ENCODE measurements at places on chromosomes 2 and 18.
A peak's percentile ranks its signal among the peaks of the same experiment; 100 is the strongest.

DNA sequence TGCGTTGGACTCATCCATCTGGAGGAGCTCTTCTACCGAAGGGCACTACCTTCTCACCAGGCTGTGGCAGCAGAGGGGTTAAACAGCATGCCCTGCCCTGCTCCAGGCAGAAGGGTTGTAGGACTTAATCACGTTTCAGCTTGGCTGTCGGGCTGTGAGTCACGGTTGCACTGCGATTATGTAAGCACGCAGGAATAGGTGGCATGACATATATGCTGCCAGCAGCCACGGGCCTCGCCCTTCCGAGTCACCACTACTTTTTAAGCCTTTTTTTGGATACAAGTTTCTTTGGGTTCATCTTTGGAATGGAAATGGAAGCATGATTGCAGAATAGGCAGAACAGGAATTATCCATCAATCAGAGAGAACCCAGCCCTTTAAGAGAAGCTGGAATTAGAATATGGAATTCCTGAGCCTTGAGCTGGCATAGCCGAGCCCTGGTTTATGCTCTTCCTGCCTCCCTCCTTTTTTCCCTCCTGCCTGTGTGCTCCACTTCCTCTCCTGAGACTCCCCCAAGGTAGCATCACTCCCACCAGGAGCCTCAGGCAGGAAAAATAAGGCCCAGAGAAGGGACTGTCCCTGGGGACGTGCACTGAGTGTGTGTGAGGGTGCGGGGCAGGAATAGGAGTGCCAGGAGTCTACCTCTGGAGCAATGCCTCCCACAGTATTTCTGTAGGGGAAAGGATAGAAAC, 86.8 kb downstream of the SEMA4F start:
- DNase-seq: no peak

- DNase-seq: no peak
Measured at GRCh38 chr2:175462246-175462645, 280.7 kb upstream of the ATP5MC3 start.

- no peak for DNase-seq
Measured at GRCh38 chr2:22276696-22277095, 1108.3 kb upstream of the KLHL29 start.

DNA sequence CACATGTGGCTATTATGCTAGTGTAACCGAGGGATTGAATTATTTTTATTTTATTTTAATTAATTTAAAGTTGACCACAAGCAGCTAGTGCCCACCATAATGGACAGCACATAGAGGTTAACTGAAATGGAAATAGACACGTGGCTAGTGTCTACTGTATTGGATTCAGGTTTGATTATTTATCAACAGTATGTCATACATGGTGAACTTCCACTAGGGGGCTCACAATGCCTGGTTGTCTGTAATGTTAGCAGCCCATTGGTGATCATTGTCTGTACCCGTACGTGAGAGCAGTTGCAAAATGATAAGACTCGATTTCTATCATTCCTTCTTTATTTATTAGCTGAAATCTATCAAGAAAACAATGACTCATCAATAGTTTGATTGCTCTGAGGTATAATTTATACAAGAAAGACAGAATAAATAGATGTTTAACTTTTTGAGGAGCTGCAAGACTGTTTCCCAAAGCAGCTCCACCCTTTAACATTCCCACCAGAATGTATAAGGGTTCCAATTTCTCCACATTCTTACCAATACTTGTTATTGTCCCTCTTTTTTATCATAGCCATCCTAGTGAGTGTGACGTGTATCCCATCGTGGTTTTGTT, 76.5 kb downstream of the CYBRD1 start:
- peak; percentile 24 for DNase-seq

- no peak for DNase-seq
Measured at GRCh38 chr2:43100883-43101662, 125.3 kb downstream of the ZFP36L2 start.

DNA sequence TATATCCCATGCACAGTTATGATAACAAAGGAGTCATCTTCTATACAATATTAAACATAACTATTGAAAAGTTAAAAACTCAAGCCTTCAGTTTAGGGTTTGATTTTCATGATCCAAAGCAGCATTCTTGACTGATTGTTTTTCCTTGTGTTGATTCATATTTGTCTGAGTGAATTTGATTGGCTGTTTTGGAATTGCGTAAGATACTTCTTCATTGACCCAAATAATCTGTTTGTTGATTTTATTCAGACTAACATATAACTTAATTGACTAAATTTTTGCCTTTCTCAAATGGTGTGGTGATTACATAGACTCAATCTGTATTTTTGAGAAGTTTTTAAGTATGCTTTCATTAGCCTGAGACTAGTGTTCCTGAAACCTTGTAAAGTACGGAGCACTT, 305.7 kb upstream of the TNP1 start:
- no peak for DNase-seq

DNA sequence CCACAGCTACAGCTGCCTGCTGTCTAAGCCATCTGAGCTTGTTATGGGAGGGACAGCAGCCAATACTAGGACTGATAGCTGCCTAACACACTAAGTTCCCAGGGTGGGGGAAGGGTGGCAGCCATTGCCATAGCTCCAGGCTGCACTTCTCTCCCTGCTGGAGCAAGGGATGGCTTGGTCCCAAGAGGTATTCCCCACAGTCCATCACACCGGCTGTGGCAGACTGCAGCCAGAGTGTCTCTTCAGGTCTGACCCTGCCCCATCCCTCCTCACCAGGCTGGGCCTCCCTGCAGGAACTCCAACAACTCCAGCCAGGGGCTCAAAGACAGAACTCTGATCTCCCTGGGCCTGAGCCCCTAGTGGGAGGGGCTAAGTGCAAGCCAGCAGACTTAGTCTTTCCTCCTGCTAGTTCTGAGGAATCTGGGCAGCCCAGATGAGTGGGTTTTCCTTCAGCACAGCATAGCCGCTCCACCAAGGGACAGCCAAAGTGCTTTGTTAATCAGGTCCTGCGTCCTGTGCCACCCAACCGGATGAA, 632.1 kb downstream of the SOCS6 start:
- no peak for DNase-seq

DNA sequence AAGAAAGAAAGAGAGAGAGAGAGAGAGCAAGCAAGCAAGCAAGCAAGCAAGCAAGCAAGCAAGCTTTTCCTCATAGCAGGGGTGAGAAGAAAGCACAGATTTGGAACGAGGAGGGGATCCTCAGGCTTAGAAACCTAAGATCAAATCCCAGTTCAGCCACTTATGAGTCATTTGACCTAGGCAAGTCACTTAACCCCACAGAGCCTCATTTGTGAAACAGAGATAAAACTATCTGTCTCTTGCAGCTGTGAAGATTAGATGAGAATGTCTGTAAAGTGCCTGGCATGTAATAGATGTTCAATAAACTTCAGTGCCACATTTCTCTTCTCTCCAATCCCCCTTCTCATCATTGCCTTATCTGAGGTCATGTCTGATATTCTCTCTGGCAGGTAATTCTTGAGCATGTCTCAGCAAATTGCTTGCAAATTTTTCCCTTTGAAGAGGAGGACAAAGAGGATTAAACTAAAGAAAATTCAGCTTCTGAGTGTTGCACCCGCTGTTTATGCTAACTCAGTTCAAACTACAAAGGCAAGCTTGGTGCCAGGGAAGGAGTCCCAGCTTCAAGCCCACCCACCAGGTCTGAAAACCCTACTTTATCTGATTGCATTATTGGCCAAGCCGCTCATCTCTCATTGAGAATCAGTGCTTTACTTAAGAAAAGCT, 20.3 kb downstream of the ALK start:
- no peak for DNase-seq

- DNase-seq: no peak
Measured at GRCh38 chr2:48750128-48750739, 5.3 kb downstream of the LHCGR start.

DNA sequence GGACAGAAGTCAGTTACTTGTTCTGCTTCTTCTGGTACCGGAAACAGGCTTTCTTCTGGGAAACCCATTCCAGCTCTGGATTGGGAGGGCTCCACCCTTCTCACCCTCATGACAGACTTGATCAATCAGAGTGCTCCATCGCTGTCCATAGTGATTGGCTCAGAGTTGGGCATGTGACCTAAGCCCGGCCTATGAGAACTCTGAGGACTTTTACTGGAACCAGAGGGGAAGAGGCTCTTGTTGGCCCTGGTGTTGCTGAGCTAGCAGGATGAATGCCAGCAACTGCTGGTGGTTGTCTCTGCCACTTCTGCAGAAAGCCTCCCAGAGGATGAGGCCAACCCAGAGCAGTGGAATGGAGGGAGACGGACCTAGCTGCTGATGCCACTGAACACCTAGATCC, 33.3 kb downstream of the TMEM37 start:
- no peak for DNase-seq

GRCh38 chr18:46400449-46400848, 256.6 kb downstream of the LOXHD1 start:
- DNase-seq: no peak

- DNase-seq: peak; percentile 59
Measured at GRCh38 chr2:219298759-219299371, 10.3 kb downstream of the PTPRN start.

DNA sequence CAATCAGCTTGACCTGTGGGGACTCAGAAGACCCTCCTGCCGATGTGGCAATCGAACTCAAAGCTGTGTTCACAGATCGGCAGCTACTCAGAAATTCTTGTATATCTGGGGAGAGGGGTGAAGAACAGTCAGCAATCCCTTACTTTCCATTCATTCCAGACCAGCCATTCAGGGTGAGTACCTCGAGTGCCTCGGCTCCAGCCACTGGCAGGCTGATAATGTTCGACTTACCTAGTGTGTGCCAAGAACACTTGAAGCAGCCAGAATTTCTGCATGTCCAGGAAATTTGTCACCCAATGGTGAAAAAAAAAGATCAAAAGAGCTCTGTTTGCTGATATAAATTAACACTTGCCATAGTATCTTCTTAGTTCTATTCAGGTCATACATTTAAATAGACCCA, 2.3 kb downstream of the LGALSL start:
- no peak for DNase-seq

GRCh38 chr2:223101340-223102039, 49.5 kb downstream of the KCNE4 start:
- DNase-seq: no peak

DNA sequence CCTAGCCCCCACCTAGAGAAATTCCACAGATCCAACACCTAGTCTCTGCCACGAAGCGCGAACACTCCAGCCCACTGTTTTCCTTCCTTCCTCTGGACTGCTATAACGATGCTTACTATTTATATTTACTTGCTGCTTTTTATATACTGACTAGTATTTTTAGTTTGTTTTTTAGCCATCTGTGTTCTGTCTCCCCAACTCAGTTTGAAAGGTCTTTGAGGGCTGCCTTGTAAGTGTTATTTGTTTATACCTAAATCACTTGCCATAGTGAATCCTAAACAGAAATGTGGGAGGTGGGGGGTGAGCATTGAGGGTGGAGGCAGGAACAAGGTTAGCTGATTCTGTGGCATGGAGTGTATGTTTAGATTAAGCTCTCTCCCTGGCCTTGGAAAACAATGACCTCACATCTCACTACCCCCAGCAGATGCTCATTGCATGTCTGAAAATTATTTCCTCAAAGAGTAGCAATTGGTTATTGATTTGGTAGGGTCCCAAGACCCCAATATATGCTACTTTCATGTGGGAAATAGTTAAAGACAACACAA, 1.1 kb upstream of the NCKAP5 start:
- no peak for DNase-seq

DNA sequence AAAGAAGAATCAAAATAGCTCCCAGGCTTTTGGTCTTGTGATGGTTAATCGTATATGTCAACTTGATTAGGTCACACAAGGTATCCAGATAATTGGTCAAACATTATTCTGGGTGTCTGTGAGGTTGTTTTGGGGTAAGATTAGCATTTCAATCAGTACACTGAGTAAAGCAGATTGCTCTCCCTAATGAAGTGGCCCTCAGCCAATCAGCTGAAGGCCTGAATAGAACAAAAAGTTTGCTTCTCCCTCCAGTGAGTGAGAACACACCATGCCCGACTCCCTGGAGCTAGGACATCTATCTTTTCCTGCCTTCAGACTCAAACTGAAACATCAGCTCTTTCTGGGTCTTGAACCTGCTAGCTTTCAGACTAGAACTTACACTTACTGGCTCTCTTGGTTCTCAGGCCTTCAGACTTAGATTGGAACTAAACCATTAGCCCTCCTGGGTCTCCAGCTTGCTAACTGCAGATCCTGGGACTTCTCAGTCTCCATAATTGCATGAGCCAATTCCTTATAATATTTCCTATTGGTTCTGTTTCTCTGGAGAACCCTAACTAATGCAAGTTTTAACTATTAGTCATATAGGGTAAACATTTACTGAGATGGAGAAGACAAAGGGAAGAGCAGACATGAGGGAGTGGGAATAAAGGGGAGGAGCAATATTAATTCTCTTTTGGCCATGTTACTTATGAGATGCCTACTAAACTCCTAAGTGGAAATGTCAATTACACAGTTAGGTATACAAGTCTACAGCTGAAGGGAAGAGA, 25.5 kb downstream of the LNPK start:
- DNase-seq: no peak
